ENCODE measurements at places on chromosomes 2 and 18.

DNA sequence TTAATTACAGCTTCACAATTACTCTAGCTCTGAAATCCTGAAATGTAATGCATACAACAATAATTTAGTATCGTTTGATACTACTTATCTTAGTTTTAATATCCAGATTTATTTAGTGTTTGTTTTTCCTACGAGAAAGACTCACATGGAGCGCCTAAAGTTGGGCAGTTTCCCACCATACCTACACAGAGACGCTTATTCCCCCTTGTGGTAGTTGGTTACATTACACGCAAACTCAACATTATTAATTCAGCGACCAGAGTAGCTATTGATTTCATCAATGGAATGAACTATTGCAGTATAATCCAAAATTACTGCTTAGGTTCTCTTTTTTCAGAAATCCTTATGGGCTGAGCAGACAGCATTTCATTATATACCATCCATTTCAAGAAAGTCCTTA is 164.0 kb upstream of the REG3G start:
- no peak for DNase-seq

DNA sequence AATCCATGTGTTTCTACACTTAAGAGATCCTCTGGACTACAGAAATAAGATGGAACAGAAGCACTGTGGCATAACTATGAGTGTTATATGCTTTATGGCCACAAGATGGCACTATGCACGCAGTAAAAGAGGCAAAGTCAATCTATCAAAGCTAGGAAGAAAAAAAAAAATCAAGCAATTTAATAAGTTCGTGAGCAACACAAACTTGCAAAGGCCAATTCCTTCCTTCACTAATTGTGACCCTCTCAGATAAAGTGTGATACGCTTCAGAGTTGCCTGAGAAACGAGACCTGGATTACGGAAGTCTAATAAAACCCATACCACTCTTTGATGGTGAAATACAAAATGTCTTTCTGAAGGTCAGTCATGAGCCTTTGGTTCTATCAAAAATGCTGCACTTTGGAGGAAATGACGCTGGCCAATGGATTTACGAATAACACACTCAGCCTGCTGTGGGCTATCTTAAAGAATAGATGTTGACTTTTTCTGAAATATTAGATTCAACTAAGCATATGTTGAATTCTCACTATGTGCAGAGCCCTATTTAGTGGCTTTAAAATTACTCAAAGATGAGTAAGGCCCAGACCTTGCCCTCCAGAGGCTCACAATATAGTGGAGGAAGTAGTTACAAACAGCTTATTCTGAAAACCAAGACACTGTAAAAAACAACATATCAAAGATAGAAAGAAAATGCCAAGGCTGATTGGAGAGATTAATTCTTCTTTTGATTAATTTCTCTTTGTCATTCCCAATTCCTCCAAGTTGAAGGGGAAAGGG is 35.5 kb upstream of the TTR start:
- DNase-seq, result no peak

- DNase-seq, result no peak
Measured at GRCh38 chr18:69883781-69884180, 63.9 kb downstream of the CD226 start.

DNA sequence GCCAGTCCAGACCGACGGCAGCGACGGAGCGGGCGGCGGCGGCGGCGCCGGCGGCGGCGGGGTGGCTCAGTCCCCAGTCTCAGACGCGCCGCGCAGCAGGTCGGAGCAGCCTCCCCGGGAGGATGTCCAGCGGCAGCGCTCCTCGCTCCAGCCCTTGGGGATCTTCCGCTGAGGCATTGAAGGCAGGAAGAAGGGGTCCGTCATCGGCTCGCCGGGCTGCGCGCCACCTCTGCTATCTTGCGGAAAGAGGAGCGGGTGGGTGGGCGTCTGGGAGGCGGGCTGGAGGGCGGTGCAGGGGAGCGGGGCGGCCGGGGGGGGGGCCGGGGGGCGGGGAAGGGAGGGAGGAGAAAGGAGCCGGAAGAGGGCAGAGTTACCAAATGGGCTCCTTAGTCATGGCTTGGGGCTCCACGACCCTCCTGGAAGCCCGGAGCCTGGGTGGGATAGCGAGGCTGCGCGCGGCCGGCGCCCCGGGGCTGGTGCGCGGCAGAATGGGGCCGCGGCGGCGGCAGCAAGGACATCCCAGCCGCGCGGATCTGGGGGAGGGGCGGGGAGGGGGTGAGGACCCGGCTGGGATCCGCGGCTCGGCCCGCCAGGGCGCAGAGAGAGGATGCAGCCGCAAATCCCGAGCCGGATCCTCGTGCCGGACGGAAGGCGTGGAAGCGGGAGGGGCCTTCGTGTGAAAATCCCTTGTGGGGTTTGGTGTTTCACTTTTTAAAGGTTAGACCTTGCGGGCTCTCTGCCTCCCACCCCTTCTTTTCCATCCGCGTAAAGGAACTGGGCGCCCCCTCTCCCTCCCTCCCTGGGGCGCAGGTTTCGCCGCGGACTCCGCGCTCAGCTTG is at the start of gene NETO1:
NETO1 (minus strand) TSS at position 242 of the 839 bp plus-strand sequence. CDS start 696 bp downstream, outside the sequence.
- no peak for DNase-seq

DNA sequence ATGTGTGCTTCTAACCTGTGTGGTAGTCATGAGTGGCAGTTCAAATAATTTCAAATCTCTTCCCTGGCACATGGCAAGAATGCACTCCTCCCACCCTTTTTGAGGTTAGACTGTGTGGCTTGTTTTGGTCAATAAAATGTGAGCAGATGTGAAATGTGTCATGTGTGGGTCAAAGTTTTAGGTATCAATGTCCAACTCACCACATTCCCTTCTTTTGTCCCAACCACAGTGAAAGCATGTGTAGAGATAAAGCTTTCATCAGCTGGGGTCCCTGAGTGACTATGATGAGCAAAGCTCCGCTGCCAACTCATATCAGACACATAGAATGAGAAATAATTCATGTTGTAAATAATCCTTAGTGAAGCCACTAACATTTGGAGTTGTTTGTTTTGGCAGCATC is 118.2 kb downstream of the PAX3 start:
- DNase-seq, result no peak

GRCh38 chr2:141496810-141497209 is 634.0 kb downstream of the LRP1B start:
- no peak for DNase-seq

GRCh38 chr2:186724736-186725135 is 30.9 kb downstream of the FAM171B start:
- DNase-seq, result no peak

GRCh38 chr2:180890781-180891180 is 89.6 kb upstream of the UBE2E3 start:
- DNase-seq, result no peak

Data from sciatic nerve (tissue), 2 donors.